NCI-H1930 (cell line): ENCODE measurements at places on chromosomes 7 and 10.

DNA sequence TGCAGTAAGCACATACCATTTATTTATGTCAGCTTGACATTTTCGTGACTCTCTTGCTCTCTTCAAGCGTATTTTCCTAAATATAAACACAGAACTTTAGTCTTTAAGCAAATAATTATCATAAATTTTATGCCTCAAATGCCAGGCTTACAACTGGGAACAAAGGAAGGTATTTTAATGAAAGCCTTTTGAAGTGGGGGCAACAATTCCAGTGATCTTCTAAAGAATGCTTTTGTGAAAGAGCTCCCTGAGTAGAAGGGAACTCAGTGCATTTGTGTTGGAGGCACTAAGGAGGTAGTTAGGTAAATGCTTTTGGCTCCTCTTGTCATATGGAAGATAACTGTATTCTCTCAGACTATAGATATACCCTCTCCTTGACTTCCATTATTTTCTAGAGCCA is 104.9 kb downstream of the VPS50 start:
- no peak for DNase-seq

DNA sequence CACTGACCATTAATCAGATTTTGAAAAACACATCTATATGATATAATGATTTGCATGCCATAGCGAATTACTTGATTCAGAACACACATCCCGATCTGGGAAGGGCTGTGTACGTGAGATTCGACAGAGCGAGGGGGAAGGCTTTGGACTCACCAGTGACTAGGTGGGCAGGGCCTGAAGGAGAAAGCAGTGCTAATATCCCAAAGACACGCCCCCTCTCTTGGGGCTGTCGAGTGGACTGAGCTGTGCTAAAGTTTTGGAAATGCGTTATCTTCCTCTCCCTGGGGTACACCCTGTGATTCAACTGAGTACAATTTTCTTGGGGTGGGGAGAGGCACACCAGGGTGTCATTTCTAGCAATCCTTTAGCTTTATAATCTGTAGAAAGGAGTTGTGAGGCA is 1.8 kb downstream of the LRRC17 start:
- no peak for DNase-seq

- DNase-seq, result no peak
Measured at GRCh38 chr10:80055760-80056159, 22.7 kb upstream of the TMEM254 start.

DNA sequence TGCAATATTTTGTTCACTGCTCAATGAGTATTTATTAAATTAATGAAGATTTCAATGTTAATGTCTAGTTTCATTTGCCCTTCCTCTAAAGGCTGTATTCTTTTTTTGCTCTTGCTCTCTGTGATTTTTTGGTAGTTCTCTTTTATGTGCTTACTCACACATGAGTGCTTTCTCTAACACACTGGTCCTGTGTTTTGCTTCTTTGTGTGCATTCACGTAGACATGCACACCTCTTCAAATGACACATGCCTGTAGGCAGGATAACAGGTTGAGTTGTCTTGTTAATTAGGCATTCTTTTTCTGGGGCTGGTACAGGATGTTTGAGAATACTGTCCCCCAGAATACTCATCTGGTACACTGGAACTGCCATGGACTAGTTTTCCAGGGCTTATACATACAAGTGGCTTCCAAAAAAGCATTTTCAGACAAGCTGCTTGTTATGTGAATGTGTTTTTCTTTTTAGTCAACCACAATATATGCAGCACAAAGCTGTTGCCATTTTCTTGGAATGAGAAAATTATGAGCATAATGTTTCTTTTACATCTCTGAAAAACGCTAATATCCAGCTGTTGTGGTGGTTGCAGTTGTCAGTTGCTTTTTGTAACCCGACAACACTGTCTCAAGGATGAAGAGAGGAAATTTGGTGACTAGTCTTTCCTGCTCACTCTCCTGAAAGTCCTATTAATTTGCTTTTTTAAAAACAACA is 416.4 kb downstream of the AUTS2 start:
- no peak for DNase-seq

DNA sequence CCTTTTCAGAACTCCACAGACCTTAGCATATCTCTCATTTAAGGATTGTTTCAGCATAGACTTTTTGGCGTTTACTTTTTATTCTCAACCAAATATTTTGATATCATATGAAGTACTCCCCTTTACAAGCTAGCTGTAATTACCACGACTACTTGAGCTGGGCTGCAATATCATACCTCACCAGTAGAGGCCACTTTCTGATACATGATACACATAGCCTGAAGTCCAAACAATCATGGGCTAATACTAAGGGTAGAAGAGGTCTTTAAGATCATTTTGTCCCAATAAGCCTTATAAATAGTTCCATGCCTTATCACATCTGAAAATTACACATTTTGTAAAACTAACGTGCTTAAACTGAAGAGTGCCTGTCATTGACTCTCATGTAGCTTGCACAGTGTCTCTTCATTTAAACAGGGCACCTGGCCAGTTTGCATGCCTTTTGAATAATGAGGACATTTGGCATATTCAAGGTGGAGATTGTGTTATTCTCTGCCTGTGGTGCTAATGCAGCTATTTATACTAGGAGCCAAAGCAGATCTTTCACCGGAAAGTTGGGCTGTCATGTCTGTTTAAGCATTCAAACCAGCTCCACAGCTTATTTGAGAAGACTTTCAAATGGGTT is 403.7 kb upstream of the ZMIZ1 start:
- no peak for DNase-seq

- DNase-seq, result no peak
Measured at GRCh38 chr7:138338361-138338760, 121.7 kb upstream of the TRIM24 start.

- DNase-seq, result no peak
Measured at GRCh38 chr7:134442441-134443220, 16.3 kb downstream of the AKR1B1 start.

DNA sequence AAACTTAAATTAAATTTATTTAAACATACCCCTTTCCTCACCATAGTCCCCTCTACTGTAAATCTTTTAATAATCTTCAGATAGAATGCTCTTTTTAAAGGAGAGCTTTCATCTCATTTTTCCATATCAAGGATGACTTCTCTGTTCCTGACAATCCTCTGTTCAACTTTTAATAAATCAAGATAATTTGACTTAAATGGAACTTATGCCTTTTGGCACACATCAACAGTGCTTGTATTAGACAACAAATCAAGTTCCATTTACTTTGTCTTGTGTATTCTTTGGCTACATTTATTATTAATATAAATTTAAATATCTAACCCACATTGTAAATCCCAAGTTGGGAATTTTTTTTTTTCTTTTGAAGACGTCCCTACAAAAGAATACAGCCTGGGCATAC is 42.7 kb upstream of the HYAL4 start:
- no peak for DNase-seq

DNA sequence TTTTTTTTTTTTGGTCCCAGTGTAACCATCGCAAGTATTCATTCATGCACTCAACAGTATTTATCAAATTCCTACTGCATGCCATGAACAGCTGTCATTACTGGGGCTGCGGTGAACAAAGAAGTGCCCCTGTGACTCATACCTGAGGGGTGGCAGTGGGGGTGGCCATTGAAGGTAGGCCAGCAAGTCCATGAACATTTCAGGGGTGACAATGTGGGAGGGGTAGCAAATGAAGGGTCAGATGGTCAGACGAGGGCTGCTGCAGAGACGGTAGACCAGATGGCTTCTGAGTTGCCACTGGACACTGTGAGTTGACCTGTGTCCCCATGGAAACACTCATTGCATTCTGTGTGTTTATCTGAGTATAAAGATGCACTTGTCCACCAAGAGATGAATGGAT is 92.5 kb upstream of the PITRM1 start:
- no peak for DNase-seq

DNA sequence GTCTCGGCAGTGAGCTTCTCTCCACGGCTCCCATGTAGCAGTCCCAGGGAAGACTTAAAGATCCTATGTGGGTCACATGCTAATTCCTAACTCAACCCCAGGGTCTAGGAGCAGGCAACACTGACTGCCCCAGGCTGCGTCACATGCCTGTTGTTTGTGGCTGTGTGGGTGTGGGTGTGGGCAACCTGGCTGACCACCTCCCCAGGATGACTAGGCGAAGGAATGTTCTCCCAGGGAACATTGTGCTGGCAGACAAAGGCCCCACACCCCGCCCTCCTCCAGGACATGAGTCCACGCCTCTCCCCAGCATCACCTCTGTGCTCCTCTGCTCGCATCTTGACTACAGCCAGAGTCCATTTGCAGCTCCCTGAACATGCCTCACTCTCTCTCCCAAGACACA is 30.3 kb downstream of the SLC29A3 start:
- no peak for DNase-seq

- DNase-seq, result no peak
Measured at GRCh38 chr10:78630944-78631838, 437.6 kb upstream of the ZMIZ1 start.

DNA sequence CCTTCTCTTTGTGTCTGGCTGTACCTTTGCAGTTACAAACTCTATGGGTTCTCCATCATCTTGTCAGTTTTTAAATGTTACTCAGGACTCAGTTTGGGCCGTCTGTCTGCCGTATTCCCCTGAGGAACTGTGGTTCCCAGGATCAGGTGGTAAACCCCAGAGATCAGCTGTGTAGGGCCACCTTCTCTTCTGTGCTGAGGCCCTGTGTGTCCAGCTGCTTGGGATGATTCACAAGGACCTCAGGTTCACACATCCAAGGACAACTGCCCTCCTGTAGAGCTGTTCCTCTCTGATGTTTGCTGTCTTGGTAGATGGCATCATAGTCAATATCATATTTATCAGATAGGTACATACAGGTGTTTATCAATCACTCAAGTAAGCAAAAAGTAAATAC is 24.5 kb downstream of the CUL1 start:
- no peak for DNase-seq

DNA sequence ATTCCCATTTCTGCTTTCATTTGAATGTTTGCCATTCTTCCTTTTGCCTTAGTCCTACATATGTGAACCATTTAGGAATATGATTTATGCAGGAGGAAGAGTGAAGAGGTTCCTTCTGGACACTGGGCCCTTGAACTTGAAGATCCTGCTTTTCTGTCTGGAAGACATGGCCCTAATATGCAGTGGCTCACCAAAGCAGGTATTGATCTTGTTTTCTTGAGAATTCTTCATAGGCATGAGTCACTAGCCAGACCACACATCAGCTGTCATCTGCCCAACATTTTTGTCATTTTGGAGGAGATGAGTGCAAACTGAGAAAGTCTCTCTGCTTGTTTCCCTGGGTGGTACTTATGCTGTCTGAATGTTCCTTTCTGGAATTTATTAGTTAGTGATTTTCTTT is 382.6 kb downstream of the LRMDA start:
- no peak for DNase-seq

DNA sequence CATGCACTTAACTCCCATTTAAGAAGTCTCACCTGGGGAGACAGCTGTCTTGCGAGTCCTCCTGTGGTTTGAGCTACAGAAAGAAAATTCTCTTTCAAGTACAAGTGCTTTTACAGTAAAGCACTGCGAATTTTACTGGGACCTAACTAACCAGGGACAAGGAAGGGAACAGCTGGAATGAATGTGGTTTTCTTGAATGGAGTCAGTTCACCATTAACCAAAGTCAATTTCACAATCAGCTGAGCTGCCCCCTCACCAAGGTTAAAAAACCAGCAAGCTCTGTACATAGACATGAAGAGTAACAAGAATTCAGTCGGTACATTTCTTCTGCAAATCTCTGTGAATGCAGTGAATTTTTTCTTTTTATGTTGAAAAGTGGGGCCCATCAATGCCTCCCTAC is 56.3 kb downstream of the GFRA1 start:
- DNase-seq, result no peak

DNA sequence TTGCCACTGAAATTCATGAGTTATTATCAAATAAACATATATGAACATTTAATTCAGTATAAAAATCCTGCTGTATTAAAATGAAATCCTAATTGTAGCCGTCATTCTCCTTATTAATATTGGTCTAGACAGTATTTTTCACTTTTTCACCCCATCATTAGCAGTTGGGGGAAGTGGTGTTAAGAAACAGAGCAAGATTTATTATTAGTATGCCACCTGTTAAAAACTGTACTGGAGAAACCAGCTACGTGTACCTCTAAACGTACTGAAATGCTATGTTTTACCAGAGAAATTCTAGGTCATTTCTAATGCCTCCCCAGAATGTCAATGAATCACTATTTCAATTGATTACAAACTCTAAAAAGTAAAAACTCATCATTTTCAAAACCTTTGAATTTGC is 9.8 kb upstream of the ZNRF2 start:
- DNase-seq, result no peak

GRCh38 chr7:117273814-117274225 is 49.0 kb downstream of the WNT2 start:
- DNase-seq, result no peak
